Tibial nerve (tissue), 4 donors: ENCODE measurements at places on chromosomes 7 and 10. TPM values are rescaled to one million over a fixed set of nuclear protein-coding genes. Genes with fewer than 3 reads are reported as not detected.
A peak's percentile ranks its signal among the peaks of the same experiment; 100 is the strongest.

The AGFG2 gene
- total RNA-seq = 17.1 TPM

The CALML3 gene
- not detected for total RNA-seq

The CHAT gene
- not detected for total RNA-seq

DNA sequence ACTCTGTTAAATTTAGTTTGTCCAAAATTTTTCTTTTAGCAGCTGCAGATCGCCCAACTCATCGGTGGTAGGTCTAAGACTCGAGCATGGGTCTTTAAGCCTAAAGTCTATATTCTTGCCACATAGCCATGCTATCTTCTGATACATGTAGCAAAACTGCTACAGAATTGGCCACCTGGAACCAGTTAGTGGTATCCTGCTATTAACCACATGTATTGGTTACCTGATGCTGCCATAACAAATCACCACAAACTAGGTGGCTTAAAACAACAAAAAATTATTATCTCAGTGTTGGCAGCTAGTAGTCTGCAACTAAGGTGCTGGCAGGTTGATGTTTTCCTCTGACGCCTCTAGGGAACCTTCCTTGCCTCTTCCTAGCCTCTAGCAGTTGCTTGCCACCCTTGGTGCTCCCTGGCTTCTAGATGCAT is 96.7 kb upstream of the PIK3CG start:
- no peak for DNase-seq
- H3K4me3 ChIP-seq = peak overlapping the region; percentile 2
- H3K27me3 ChIP-seq = no peaks in the 10 kb centered on the region

DNA sequence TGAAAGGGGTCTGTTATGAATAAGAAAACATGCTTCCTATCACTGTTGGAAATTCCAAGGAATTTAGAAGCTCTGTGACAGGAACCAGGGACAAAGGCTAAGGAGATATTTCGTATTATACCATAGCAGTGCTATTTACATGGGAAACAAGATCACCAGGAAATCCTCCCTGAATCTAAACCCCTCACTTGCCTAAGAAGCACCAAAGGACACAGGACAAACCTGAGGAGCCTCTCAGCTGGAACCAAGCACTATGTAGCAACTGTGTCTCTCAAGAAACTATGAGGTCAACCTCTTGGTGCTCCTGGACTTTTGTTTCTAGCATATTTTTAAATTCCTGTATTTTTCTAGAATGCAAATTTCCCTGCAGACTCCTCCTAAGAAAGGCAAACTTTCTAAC is 20.8 kb upstream of the IFIT1B start:
- peaks cover 10% of the 10 kb centered on the region for H3K4me1 ChIP-seq
- no peak overlapping the region for H3K4me3 ChIP-seq
- no peaks in the 10 kb centered on the region for H3K27me3 ChIP-seq
- no peak overlapping the region for H3K27ac ChIP-seq

GRCh38 chr10:525565-526315 is 163.7 kb downstream of the DIP2C start:
- H3K27ac ChIP-seq = no peak overlapping the region
- no peaks in the 10 kb centered on the region for H3K36me3 ChIP-seq
- no peak for DNase-seq
- H3K4me1 ChIP-seq = no peaks in the 10 kb centered on the region

The ZC3HAV1L gene
- 36.9 TPM for total RNA-seq

DNA sequence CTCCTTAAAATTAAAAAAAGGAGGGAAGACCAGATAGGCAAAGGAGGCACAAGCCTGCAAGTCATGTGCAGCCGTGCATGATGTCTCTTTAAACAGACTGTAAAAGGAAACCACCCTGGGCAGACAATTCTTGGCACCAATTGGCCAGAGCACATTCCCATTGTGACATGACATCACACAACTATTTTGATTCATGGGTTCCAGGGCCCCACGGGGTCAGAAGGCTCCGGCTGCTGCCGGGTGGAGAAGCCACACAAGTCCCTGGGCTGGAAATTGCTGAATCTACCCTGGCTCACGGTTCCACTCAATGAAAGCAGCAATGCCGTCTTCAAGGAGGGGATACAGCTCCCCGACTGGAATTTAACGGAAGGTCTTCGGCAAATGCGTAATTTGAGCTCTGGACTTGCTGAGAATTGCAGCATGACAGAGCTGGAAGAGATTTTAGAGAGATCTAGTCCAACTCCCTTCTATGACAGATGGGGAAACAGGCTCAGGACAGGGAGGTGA is 140.5 kb downstream of the PRKAG2 start:
- no peaks in the 10 kb centered on the region for H3K36me3 ChIP-seq
- peak; percentile 52 for DNase-seq
- H3K4me3 ChIP-seq = peak overlapping the region; percentile 29
- peak overlapping the region; percentile 4 for H3K27ac ChIP-seq
- H3K4me1 ChIP-seq = no peaks in the 10 kb centered on the region

DNA sequence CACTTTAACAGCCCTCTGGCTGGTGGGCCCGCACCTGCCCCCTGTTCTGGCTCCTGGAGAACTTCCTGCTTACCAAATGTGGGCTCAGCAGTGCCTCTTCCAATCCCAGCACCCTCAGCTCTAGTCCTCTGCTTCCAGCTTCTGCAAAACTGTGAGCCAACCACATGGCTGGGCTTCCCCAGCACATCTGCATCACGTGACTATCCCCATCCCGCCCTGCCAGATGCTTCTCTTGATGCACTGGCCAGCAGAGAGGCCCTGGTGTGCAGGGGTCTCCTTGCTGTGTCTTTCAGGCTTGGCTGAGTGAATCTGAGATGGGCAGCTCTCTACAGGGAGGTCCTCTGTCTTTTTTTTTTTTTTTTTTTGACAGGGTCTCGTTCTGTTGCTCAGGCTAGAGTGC is 43.8 kb upstream of the DMBT1 start:
- peaks cover 64% of the 10 kb centered on the region for H3K36me3 ChIP-seq
- no peaks in the 10 kb centered on the region for H3K4me1 ChIP-seq
- no peak overlapping the region for H3K27ac ChIP-seq
- H3K4me3 ChIP-seq = no peak overlapping the region
- no peak for DNase-seq
- H3K27me3 ChIP-seq = no peaks in the 10 kb centered on the region

- no peaks in the 10 kb centered on the region for H3K4me1 ChIP-seq
- no peaks in the 10 kb centered on the region for H3K27me3 ChIP-seq
- no peak overlapping the region for H3K27ac ChIP-seq
- no peak for DNase-seq
- no peaks in the 10 kb centered on the region for H3K36me3 ChIP-seq
These were observed 340.2 kb downstream of the SUGCT start for GRCh38 chr7:40474790-40475680.

DNA sequence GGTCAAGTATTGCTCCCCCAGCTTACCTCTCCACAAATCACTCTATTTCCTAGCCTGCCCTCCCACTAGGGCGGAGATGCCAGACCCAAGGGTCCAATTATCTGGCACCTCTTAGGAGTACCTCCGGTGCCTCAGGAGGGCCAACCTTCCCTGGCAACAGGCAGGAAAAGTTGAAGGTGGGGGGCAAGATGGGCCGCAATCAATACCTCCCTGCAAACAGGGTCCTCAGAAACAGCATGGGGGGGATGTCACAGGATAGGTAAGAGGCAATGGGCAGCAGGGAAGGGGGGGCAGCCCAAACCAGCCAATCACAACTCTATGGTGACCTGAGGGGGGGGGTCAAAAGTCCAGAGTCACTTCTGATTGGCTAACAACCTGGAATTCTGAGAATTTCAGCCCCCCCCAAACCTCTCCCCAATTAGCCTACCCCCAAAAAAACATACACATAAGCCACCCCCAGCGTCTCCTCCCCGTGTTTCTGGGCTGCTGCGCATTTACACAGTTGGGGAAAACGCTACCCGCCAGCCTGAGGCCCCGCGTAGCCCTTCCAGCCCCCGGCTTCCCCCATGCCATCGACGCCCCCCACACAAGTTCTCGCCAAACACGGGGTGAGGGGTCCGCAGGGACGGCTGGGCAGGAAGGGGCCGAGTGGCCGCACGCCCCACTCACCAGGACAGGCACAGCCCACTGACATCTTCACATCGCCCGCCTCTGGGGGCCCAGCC is 589 bp downstream of the LDB1 start:
- peak overlapping the region; percentile 97 for H3K27ac ChIP-seq
- H3K4me1 ChIP-seq = peaks cover 7% of the 10 kb centered on the region
- H3K36me3 ChIP-seq = no peaks in the 10 kb centered on the region
- no peaks in the 10 kb centered on the region for H3K27me3 ChIP-seq

DNA sequence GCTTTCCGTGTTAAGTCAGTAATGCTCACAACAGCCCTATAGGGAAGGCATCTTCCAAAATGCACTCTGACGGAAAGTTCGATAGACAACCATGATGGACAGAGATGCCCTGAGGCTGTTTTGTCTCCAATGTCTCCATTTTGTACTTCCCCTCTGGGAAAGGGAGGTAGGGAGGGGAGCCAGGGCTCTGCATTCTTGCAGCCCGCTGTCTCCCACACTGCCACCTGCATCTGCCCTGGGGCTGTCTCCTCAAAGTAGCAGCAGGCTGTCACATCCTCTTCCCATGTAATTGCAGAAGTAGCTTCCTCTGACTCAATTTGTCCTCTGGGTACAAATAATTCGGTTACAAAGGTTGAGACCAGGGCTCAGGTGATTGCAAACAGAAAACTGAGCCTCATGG is 131.4 kb downstream of the GPAM start:
- no peaks in the 10 kb centered on the region for H3K4me1 ChIP-seq
- H3K27ac ChIP-seq = no peak overlapping the region
- H3K27me3 ChIP-seq = no peaks in the 10 kb centered on the region
- DNase-seq = no peak
- H3K4me3 ChIP-seq = no peak overlapping the region
- H3K36me3 ChIP-seq = no peaks in the 10 kb centered on the region

DNA sequence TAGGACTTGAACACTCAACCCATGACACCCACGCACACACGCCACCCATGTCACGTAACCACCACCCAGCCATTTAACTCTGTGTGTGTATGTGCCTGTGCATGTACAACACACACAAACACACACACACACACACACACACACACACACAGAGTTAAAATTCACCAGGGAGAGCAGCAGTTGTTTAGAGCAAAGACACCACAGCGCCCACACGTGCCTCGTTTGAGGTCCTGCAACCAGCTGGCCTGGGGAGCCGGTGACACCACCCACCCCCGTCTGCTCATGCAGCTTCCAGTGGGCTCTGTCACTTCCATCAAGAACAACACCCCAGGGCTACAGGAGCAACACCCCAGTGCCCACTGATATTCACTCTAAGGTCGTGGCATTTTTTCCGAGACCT is 97.4 kb downstream of the ELFN1 start:
- no peaks in the 10 kb centered on the region for H3K27me3 ChIP-seq
- no peak overlapping the region for H3K27ac ChIP-seq
- H3K36me3 ChIP-seq = no peaks in the 10 kb centered on the region
- no peaks in the 10 kb centered on the region for H3K4me1 ChIP-seq

GRCh38 chr10:61732629-61733278 is 70.0 kb downstream of the CABCOCO1 start:
- H3K4me1 ChIP-seq = no peaks in the 10 kb centered on the region
- no peak overlapping the region for H3K4me3 ChIP-seq
- DNase-seq = no peak
- H3K27ac ChIP-seq = no peak overlapping the region
- H3K36me3 ChIP-seq = no peaks in the 10 kb centered on the region

The SEPTIN7 gene
- 214 TPM for total RNA-seq
